ENCODE measurements at places on chromosomes 12 and 14.
A peak's percentile ranks its signal among the peaks of the same experiment; 100 is the strongest.

GRCh38 chr12:61291647-61292046, 968.6 kb upstream of the USP15 start:
- no peak overlapping the region for H3K27ac ChIP-seq
- H3K4me3 ChIP-seq: no peak overlapping the region
- no peaks in the 10 kb centered on the region for H3K27me3 ChIP-seq
- no peak for DNase-seq

DNA sequence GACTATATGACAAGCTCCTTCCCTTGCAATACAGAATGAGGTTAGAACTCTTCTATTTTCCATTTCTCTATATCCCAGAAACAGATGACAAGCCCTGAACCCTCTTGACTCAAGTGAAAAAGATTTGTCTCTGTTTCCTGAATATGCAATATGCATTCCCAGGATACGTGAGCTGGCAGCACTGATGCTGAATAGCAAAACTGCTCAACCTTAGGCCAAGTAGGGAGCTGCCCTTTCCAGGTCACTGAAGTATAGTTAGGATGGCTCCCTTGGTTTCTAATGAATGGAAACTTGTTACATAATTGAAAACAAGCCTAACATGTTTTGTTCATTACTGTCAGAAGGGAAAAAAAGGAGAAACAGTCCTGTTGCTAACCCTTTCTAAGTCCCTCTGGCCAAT, 47.9 kb upstream of the PLEKHG7 start:
- no peak overlapping the region for H3K27ac ChIP-seq
- H3K27me3 ChIP-seq: no peaks in the 10 kb centered on the region
- no peak overlapping the region for H3K4me3 ChIP-seq
- H3K4me1 ChIP-seq: no peaks in the 10 kb centered on the region
- no peaks in the 10 kb centered on the region for H3K36me3 ChIP-seq
- DNase-seq: no peak

- no peaks in the 10 kb centered on the region for H3K36me3 ChIP-seq
- no peak overlapping the region for H3K27ac ChIP-seq
- no peaks in the 10 kb centered on the region for H3K27me3 ChIP-seq
- no peaks in the 10 kb centered on the region for H3K4me1 ChIP-seq
These were observed 75.9 kb downstream of the DNAI7 start for GRCh38 chr12:25119020-25119419.

- no peak for DNase-seq
- no peaks in the 10 kb centered on the region for H3K27me3 ChIP-seq
- H3K36me3 ChIP-seq: no peaks in the 10 kb centered on the region
- no peak overlapping the region for H3K4me3 ChIP-seq
- peaks cover 40% of the 10 kb centered on the region for H3K4me1 ChIP-seq
These were observed 2.1 kb upstream of the ATP23 start for GRCh38 chr12:57939291-57939690.

- no peaks in the 10 kb centered on the region for H3K36me3 ChIP-seq
- H3K27me3 ChIP-seq: peaks cover 19% of the 10 kb centered on the region
- no peaks in the 10 kb centered on the region for H3K4me1 ChIP-seq
- H3K27ac ChIP-seq: no peak overlapping the region
- DNase-seq: no peak
- no peak overlapping the region for H3K4me3 ChIP-seq
These were observed 159.5 kb downstream of the TMEM132C start for GRCh38 chr12:128426511-128426910.

GRCh38 chr12:131087302-131087818, 133.7 kb downstream of the ADGRD1 start:
- H3K4me3 ChIP-seq: no peak overlapping the region
- H3K4me1 ChIP-seq: peaks cover 28% of the 10 kb centered on the region
- peaks cover 34% of the 10 kb centered on the region for H3K36me3 ChIP-seq
- H3K27me3 ChIP-seq: no peaks in the 10 kb centered on the region
- no peak overlapping the region for H3K27ac ChIP-seq

- no peak for DNase-seq
- no peaks in the 10 kb centered on the region for H3K27me3 ChIP-seq
- H3K4me3 ChIP-seq: no peak overlapping the region
These were observed 83.0 kb downstream of the ACTN1 start for GRCh38 chr14:68896132-68896531.

GRCh38 chr12:52910248-52910883, 5.5 kb upstream of the KRT8 start:
- no peaks in the 10 kb centered on the region for H3K4me1 ChIP-seq
- H3K36me3 ChIP-seq: no peaks in the 10 kb centered on the region
- DNase-seq: no peak
- H3K27me3 ChIP-seq: no peaks in the 10 kb centered on the region
- H3K27ac ChIP-seq: no peak overlapping the region

- peaks cover 46% of the 10 kb centered on the region for H3K4me1 ChIP-seq
- peak overlapping the region; percentile 48 for H3K27ac ChIP-seq
- H3K4me3 ChIP-seq: no peak overlapping the region
- H3K36me3 ChIP-seq: no peaks in the 10 kb centered on the region
These were observed 146.2 kb upstream of the SLC38A2 start for GRCh38 chr12:46518729-46519128.

DNA sequence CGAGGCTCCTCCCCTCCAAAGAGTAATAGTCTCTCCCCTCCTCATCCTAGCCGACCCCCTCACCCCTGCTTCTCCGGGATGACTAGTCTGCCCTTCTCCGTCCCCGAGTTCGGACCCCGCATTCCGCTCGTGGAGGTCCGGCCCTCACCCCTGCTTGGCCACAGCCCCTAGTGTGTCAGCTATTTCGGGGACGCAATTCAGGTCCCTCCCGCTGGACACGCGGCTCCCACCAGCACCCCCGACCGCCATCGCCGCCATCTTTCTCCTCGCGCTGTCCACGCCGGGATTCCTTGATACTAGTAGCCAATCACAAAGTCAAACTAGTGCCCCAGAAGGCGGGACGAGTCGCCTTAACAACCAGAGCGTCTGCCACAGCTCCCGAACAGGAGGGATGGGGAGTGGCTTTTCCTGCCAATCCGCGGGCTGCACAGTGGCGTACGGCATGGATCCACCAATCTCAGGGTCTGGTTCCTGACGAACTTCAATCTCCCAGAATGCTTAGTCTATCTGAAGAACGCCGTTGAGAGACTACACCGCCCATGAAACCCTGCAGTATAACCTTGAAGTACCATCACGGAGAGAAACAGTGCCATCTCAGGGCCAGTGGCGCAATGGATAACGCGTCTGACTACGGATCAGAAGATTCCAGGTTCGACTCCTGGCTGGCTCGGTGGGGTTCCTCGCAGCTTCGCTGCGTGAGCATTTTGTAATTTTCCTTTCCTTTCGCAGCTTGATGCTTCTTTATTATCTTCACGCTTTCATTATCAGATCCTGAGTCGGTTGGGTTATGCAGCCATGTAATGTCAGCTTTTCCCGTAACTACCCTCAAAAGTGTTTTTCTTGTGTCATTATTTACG, at the start of gene PRMT5:
Gene PRMT5, minus strand, starts transcription at position 273 of the 857 bp plus-strand sequence. Its CDS starts 15 bp downstream, at position 258.
- peak within 1 kb of the TSS; percentile 97 for H3K4me3 ChIP-seq
- H3K27me3 ChIP-seq: no peaks in the 10 kb centered on the region
- H3K4me1 ChIP-seq: peaks cover 25% of the 10 kb centered on the region
- peak within 1 kb of the TSS; percentile 90 for H3K27ac ChIP-seq
- peak; percentile 99 for DNase-seq

GRCh38 chr12:7369274-7369729, 65.4 kb downstream of the ACSM4 start:
- peak; percentile 48 for DNase-seq
- peak overlapping the region; percentile 33 for H3K27ac ChIP-seq
- H3K4me3 ChIP-seq: peak overlapping the region; percentile 24
- H3K36me3 ChIP-seq: no peaks in the 10 kb centered on the region
- H3K27me3 ChIP-seq: peaks cover 10% of the 10 kb centered on the region
- no peaks in the 10 kb centered on the region for H3K4me1 ChIP-seq

- H3K4me3 ChIP-seq: no peak overlapping the region
- peaks cover 17% of the 10 kb centered on the region for H3K4me1 ChIP-seq
- H3K27me3 ChIP-seq: no peaks in the 10 kb centered on the region
- H3K36me3 ChIP-seq: peaks cover 20% of the 10 kb centered on the region
These were observed 173.1 kb downstream of the FBXL14 start for GRCh38 chr12:1421091-1421846.

DNA sequence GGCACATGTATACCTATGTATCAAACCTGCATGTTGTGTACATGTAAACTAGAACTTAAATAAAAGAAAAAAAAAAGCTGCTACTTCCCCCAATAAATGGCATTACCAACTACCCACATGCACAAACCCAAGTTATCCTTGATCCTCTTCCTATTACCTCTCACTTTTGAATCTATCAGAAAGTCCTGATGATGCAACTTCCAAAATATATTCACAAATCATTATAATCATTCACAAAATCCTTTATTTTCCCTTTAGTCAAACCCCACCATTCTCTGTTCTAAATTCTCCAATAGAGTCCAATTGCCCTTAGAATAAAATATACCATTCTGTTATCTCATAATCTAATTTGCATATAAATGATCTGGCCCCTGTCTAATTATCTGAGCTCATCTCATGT, 92.0 kb downstream of the PLEKHG7 start:
- no peak overlapping the region for H3K27ac ChIP-seq
- no peak for DNase-seq
- H3K4me1 ChIP-seq: peaks cover 4% of the 10 kb centered on the region
- no peaks in the 10 kb centered on the region for H3K27me3 ChIP-seq
- peaks cover 54% of the 10 kb centered on the region for H3K36me3 ChIP-seq

- H3K27ac ChIP-seq: no peak overlapping the region
- no peaks in the 10 kb centered on the region for H3K27me3 ChIP-seq
- H3K4me1 ChIP-seq: no peaks in the 10 kb centered on the region
These were observed 33.0 kb downstream of the E2F7 start for GRCh38 chr12:77032406-77032805.

- no peaks in the 10 kb centered on the region for H3K27me3 ChIP-seq
- H3K4me3 ChIP-seq: no peak overlapping the region
- no peak for DNase-seq
- no peak overlapping the region for H3K27ac ChIP-seq
- peaks cover 4% of the 10 kb centered on the region for H3K4me1 ChIP-seq
These were observed 65.0 kb downstream of the SETD3 start for GRCh38 chr14:99415496-99416281.

DNA sequence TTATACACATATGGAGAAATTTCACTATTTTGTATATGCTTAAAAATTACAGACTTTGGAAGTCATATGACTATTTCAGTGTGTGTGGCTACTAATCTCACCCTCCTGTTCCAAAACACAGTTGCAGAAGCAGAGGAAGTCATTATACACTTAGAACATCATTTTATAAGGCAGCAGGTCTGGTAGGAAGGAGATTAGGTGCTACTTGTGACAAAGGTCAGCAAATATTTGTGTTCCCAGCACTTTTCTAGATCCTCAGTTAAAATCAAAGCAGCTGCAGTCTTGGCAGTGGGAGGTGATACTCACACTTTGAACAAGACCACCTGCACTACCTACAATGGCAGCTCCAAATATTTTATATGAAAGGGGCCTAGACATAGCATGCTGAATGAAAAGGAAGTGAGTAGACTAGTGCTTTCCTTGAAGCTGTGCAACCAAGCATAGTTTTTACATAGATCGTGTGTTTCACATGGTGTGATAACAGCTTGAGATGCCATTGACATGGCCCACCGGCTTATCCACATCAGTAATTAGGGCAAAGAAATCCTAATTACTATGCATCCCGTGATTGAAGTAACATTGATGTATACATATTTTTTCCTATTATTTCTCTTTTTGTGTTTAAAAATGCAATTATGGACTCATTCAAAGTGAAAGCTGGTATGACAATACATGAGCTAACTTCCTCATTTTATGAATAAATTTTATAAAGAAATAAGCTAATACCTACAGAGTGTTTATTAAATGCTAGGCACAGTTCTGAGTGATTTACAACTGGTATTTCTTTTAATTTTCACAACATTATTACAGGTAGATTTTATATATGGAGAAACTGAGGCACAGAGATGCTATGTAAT, 5.3 kb downstream of the GYS2 start:
- peaks cover 3% of the 10 kb centered on the region for H3K36me3 ChIP-seq
- no peak overlapping the region for H3K27ac ChIP-seq
- H3K27me3 ChIP-seq: no peaks in the 10 kb centered on the region
- H3K4me3 ChIP-seq: no peak overlapping the region

DNA sequence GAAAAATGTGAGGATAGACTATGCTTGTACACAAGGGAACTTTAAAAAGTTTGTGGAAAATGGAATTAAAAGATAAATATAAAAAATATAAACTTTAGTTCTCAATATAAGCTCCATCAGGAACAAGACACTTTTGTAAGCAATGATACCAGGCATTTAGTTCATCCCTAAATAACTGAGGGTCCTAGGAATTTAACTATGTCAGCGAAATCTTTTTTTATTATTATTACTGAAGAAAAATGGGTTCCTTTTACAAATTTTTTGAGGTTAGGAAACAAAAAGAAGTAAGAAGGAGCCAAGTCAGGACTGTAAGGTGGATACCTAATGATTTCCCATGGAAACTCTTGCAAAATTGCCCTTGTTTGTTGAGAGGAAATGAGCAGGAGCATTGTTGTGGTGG, 102.8 kb downstream of the TRMT5 start:
- no peak for DNase-seq
- H3K4me1 ChIP-seq: no peaks in the 10 kb centered on the region
- no peaks in the 10 kb centered on the region for H3K27me3 ChIP-seq
- H3K36me3 ChIP-seq: peaks cover 19% of the 10 kb centered on the region

DNA sequence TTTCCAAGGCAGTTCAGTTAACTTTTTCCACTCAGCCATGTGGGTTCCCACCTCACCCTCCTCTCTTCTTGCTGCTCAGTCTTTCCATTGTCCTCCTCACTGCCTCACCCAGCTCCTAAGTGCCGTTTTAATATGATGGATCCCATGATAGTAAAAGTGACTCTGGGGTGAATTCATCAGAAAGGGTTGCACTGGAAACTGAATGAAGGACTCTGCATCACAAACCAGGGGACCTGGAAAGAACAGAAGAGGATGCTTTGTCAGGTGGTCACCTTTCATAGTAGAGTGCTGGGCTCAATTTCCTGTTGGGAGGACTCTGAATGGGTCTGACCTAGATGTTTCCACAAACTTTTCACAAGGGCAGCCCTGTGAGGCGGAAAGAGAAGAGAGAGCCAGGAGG, 67.8 kb upstream of the SLC8A3 start:
- peaks cover 92% of the 10 kb centered on the region for H3K27me3 ChIP-seq
- H3K4me3 ChIP-seq: no peak overlapping the region

GRCh38 chr14:43145361-43145760, 1361.7 kb downstream of the FSCB start:
- no peak for DNase-seq
- H3K4me3 ChIP-seq: no peak overlapping the region
- H3K27me3 ChIP-seq: no peaks in the 10 kb centered on the region

- no peaks in the 10 kb centered on the region for H3K36me3 ChIP-seq
- H3K4me1 ChIP-seq: peaks cover 76% of the 10 kb centered on the region
- H3K27ac ChIP-seq: no peak overlapping the region
These were observed 24.9 kb downstream of the SAMD4A start for GRCh38 chr14:54591866-54592265.

DNA sequence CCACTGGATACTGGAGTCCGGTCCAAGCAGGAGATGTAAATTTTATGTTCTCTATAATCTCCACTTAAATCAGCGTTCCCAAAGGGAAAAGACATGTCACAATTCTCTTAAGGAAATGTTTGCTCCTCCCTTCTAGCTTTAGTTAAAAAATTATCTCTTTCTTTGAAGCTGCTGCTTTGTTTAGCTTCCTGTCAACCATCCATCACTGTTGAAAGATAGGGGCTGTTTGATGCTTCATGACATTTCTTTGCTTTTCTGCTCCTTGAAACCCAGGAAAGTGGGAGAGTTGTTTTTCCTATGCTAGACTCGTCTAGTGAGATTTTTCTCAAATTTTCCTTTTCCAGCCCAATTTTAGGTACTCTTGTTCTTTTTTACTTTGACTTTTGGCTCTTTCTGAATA, 31.9 kb downstream of the MBIP start:
- no peak overlapping the region for H3K4me3 ChIP-seq
- H3K27me3 ChIP-seq: peaks cover 14% of the 10 kb centered on the region
- no peaks in the 10 kb centered on the region for H3K36me3 ChIP-seq
- no peak for DNase-seq
- H3K4me1 ChIP-seq: no peaks in the 10 kb centered on the region

GRCh38 chr12:116068853-116069252, 208.6 kb downstream of the MED13L start:
- H3K4me1 ChIP-seq: peaks cover 75% of the 10 kb centered on the region
- no peak for DNase-seq
- H3K4me3 ChIP-seq: no peak overlapping the region
- no peaks in the 10 kb centered on the region for H3K36me3 ChIP-seq
- no peaks in the 10 kb centered on the region for H3K27me3 ChIP-seq
